ENCODE measurements at places on chromosomes 2 and 18.
A peak's percentile ranks its signal among the peaks of the same experiment; 100 is the strongest.

DNA sequence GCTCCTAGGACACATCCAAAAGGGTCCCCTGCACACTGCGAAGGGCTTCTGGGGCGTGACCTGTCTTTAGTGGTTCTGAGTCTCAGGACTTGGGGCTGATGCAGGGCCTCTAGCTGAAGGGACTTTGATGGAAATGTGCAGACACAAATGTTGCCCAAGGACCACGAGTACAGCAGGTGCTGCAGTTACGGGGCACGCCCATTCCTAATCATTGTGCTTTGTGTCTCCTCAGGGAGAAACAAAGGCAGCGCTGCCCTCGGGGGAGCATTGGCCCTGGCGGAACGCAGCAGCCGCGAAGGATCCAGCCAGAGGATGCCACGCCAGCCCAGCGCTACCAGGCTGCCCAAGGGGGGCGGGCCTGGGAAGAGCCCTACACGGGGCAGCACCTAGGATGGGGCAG, 8.0 kb downstream of the TUBA3E start:
- DNase-seq: no peak

GRCh38 chr18:65817178-65817577, 66.4 kb downstream of the CDH7 start:
- no peak for DNase-seq

- no peak for DNase-seq
Observed at GRCh38 chr2:237062585-237062984, 23.1 kb upstream of the COPS8 start.

GRCh38 chr18:58015065-58015780, 28.8 kb upstream of the NEDD4L start:
- peak; percentile 28 for DNase-seq

- no peak for DNase-seq
Observed at GRCh38 chr2:66443186-66443978, 8.5 kb downstream of the MEIS1 start.

- no peak for DNase-seq
Observed at GRCh38 chr2:125730921-125731320, 925.0 kb upstream of the GYPC start.

GRCh38 chr2:85718009-85718391, 23.8 kb downstream of the GNLY start:
- no peak for DNase-seq

GRCh38 chr2:12733846-12734245, 17.1 kb downstream of the TRIB2 start:
- no peak for DNase-seq

- no peak for DNase-seq
Observed at GRCh38 chr2:157486596-157487270, 42.8 kb upstream of the CYTIP start.

- DNase-seq: no peak
Observed at GRCh38 chr2:108635630-108636354, 83.5 kb upstream of the RANBP2 start.

DNA sequence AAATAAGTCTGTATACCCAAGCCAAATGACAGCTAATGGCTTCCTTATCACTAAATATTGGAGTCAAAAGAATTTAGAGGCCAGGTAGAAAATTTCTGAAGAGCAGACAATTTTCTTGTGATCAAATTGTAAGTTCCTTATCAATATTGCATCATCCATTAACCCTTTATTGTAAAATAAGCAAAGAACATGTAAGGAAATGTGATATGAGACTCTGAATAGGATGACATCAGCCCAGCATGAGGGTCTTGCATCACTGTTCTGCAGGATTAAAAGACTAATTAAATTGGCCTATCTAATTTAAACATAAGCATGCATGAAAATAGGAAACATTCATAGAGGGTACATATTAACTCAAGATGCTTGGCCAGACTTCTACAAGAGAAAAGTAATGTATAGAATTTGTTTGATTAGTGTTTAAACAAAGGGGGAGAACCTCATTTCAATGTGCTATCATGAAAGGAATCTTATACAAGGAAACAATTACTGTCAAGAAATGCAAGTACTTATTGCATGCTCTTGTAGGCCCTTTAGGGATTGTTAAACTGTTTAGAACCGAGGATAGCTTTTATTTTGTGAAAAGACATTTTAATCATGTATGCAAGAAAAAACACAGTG, 302.9 kb downstream of the PRKCE start:
- DNase-seq: no peak

DNA sequence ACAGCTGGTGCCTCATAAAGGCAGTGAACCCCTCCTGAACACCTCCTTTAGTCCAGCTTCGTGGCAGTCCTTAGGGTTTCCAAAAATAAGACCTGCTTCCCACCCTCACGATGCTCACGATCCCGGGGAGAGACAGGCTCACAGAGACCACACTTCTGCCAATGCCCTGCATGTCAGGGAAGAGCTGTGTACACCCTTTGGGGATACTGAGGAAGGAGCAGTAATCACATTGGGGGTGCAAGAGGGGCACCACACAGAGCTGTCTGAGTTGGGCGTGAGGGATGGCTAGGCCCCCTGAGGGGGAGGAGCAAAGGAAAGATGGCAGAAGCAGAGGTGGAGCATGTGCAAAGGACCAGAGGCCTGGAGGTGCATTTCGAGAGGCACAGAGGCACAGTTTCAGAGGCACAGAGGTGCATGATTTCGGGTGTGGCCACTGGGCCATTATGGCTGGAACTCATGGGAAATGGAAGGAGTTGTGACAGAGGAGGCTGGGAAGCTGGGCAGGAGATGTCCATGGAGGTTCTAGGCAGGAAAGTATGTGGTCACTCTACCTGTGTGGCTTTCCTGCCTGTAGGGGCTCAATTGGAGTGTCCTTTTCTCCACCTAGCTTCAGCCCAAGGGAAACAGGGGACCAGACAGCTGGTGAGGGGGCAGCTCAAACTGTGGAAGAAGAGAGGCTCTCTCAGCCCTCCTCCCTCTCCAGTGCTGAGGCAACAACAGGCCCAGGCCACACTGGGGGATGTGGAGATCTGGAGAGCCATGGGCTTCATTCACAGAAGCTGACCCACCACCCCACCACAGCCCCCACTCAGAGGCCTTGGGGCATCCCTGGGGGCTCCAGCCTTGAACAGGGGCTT, 115.9 kb downstream of the CAPN13 start:
- no peak for DNase-seq

- DNase-seq: no peak
Observed at GRCh38 chr18:45316127-45316526, 299.1 kb upstream of the SLC14A2 start.

DNA sequence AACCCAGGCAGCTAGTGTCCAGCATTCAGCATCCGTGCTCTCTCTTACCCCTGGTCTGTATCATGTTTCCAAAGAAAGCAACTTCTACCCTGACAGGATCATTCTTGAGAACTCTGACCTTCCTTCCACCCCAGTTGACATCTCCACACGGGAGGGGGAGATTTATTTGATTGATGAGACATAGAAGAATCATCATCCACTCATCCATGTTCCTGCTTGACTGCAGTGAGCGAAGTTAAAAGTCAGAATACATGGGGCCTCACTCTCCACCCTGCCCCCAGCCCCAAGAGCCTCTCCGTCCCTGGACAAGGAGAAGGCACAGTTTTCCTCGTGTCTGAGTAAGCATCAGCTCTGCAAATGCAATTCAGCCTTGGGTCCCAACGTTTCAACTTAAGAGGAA, 356.0 kb upstream of the TNP1 start:
- no peak for DNase-seq

- no peak for DNase-seq
Observed at GRCh38 chr2:19800796-19801195, 101.0 kb downstream of the TTC32 start.

- no peak for DNase-seq
Observed at GRCh38 chr2:63735263-63735662, 106.4 kb upstream of the UGP2 start.

DNA sequence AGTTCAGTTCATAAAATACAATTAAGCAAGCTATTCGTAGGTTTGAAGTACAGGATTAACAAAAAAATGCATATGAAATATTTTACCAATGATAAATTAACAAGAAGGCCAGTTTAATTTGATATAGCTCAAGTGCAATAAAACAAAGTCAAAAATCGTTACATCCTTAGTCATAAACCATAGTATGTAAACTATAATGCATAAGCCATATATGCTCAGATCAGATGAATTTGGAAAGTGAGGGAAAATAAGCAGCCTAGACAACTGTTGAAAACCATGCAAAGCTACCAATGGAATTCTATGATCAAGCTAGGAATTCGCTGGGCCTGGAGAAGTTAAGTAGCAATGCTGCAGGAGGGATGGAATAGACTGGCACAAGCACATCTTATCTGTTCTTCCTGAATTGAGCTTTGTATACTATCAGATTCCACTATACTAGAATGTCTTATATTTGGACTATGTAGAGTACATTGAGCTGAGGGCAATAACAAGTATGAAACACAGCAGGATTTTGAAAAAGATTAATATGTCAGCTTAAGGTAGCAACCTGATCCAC, 682.0 kb downstream of the IRS1 start:
- no peak for DNase-seq

DNA sequence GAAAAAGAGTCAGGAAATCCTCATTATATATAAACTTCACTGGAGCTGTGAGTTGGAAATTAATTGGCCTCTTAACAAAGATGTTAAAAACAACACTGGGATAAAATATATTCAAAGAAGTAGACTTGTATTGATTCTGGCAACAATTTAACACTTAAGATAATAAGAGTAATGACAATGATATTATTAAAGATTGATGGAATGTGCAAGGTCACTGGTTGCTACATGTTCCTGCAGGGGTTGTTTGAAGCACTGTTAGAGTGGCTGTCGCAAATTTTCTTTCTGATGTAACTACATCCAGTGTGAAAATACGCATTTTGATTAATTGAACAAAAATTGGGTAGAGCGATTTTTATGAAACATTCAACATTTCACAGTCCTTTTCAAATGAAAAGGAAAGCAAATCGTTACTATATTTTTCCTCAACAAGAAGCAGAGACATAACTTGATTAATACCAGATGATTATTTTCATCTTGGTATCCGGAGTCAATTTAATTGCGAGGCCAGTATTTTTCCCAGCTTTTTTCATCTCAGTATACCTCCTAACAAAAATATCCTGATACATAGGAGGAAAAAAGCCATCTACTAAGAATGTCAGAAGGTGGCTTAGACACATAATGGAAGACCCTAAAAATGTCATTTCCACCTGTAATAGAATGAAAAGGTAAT, 6.1 kb downstream of the PTGR3 start:
- DNase-seq: no peak

GRCh38 chr2:118242216-118242615, 153.9 kb downstream of the INSIG2 start:
- DNase-seq: no peak

- no peak for DNase-seq
Observed at GRCh38 chr2:224925061-224925809, 117.0 kb downstream of the DOCK10 start.

DNA sequence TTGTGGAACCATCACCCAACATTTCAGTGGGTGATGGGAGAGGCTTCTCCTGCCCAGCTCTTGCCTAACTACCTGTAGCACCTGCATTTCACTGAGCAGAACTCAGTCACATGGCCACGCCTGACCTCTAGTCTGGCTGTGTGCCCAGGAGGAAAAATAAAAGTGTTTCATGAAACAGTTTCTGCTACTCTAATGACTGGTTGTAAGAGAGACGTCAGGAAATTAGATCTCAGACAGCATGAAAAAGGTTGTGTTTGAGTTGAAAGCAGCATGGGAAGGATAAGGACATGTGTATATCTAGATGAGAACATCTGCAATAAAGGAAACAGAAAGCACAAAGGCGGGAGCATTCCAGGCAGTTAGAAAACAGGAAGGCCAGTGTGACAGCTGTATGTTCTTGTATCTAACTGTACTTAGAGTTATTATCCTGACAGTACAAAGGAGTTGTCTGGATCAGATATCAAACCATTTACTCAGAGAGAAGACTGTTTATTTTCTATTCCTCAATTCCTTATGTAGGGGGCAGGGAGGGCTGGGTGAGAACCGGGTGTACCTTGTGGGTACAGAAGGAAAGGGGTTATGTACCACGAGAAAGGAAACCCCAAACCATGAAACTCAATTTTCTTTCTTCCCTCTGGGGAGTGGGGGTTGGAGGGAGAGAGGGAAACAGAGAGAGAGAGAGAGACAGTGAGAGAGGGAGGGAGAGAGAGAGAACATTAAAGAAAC, 307.4 kb upstream of the VWC2L start:
- no peak for DNase-seq

All from GM18507 (cell line).